ENCODE measurements at places on chromosomes 2 and 18. TPM values are rescaled to one million over a fixed set of nuclear protein-coding genes. Genes with fewer than 3 reads are reported as not detected.
A peak's percentile ranks its signal among the peaks of the same experiment; 100 is the strongest.

DNA sequence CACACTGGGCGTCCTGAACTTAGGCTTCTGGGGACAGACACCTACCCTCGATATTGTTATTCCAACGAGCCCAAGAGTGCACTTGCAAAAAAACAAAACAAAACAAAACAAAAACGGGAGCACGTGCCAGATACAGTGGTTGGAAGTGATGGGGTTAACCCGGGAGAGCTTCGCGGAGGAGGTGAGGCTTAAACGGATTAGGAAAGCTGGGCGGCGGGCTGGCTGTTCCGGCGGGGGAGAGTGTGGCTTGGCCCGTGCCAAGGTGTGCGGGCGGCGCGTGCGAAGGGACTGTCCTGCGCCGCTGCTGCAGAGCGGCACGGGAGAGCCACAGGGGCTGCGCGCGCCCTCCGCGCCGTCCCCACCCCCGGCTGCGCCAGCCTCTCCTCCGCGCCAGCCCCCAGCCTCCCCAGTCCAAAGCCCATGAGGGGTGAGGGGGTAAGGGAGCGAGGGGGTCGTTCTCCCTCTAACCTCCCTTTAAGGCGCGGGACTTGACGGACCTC lies 1.5 kb upstream of the SLC30A3 start:
- DNase-seq, result no peak

SCYGR4 gene
- total RNA-seq, result not detected

IL36B gene
- total RNA-seq, result not detected

GRCh38 chr18:47247416-47248114 lies 3.9 kb downstream of the SKOR2 start:
- DNase-seq, result no peak

DOK6 gene
- not detected for total RNA-seq

DNA sequence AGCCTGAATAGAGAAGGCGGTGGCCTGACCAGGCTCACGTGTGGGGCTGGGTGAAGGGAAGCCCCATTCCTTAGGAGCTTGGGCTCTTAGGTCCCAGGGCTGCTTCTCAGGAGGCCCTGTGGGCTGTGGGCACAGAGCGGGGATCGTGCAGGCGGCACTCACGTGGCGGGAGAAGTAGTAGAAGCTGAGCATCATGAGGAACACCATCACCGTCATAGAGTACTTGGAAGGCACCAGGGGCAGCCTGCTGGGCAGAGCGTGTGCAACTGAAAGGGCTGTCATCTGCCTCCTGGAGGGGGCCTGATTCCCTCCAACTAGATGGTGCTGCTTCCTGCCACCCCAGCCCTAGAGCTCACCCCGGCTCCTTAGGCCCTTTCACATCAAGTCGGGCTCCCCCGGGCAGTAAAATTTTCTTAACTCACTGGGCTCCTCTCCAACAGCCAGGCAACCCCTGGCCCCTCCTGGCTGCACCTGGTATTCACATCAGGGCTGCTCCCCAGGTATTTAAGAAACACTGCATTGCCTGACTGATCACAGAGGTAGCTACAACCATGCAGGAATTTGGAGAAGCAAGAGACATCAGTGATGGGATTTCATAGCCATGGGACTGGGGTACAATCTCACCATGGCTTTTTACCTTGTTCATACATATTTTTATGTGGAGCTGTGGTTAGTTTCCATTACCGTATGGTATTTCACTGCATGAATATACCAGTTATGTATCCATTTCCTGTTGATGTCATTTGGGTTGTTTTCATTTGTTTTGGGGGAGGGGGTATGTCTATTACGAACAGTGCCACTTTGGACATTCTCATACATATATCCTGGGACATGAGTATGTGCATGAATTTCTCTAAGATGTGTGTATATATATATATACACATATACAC lies 32.9 kb downstream of the CENPO start:
- DNase-seq, result peak; percentile 47

GRCh38 chr2:46164529-46165301 lies 132.5 kb upstream of the EPAS1 start:
- peak; percentile 92 for DNase-seq

- DNase-seq, result no peak
Observed at GRCh38 chr2:240174496-240174895, 34.0 kb upstream of the OTOS start.

DNA sequence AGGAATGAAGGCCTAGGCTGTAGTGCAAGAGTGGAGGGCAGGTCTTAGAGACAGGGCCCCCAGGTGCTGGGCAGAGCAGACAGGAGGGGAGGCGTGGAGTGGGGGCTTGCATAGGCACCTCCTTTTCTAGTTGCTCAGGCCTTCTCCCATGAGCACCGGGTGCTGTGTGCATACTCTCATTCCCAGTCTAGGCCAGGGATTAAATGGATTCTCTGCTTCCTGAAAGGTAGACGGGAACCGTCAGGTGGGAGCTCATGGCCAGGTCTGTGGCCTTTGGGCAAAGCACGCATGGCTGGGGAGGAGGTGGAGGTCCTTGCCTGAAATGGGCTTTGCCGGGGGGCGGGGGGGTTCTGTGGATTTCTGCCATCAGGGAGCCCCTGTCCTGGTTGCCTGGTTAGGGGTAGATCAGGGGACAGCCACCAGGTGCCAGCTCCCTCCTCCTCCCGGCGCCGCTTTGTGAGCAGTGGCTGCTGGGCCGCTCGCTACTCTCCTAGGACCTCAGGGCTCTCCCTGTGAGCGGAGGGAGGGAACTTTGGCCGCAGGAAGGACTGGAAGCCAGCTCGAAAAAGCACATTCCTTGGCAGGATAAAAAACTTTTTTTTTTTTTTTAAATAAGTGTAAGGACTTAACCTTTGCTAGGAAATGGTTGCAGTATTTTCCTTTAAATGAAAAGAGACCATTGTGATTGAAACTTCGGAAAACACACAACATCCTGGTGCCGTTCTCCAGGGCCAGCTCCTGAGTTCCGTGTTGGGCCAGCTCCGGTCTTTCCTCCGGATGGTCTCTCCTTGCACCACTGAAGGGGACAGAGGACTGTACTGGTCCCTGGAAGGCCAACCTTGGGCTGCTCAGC lies 82.8 kb upstream of the HAAO start:
- DNase-seq, result no peak

DNA sequence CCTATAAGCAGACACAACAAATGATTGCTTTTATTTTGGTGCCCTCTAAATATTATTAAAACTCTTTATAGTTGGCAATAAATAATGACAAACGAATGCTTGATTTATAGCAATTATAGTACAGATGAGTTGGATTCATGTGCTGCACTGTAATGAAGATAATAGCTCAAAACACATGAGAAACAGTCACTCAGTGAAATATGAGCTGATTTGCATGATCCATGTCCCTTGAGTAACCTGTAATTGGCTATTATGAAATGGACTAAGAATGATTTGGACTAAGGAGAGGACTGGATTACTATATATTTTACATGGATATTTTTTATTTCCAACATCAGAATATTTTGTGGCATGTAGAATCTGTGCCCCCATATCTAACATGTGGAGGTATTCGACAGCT lies 365.6 kb upstream of the UBE2E3 start:
- DNase-seq, result no peak

B3GNT7 gene
- 0.64 TPM for total RNA-seq

SERPINB5 gene
- total RNA-seq, result not detected

DNA sequence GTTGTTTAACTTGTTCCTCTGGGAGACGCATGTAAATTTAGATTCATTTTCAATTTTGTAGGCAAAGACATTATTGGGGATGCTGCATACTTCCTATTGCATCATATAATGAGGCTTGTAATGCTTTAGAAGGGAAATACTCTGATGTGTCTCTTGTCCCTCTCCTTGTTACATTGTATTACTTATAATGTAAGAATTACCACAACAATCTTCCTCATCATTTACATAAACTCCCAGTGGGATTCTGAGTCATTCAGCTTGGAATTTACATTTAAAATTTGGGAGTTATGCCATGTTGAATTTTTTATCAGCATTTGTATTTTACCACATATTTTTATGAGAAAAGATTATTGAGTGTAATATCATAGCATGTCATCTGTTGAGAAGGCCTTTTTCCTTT lies 963.4 kb upstream of the NRXN1 start:
- DNase-seq, result no peak

DNA sequence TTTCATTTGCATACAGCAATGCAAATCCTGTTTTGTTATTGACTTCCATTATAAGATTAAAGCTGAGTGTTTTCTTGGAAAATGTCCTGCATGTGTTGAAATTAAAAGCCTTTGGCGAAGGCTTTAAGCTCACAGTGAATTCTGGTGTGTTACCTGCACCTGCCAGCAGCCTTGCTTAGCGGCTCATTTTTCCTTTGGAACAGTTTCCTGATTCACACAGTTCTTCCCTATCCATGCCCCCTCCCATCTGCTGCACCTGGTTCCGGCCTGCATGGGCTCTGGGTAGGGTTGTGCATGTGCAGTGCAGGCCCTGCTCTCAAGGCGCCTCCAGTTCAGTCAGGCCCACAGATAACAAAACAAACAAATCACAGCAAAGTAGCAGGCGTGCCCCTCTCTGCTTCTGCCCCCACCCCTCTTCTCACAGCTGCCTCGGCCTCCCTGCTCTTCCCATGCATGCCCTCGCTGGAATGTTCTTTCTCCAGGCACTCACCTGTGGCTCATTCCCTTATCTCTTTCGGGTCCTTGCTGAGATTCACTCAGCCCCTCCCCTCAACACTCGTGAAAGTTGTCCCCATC lies 15.8 kb downstream of the MTCL1 start:
- DNase-seq, result no peak

RNF181 gene
- total RNA-seq, result 157 TPM

DNA sequence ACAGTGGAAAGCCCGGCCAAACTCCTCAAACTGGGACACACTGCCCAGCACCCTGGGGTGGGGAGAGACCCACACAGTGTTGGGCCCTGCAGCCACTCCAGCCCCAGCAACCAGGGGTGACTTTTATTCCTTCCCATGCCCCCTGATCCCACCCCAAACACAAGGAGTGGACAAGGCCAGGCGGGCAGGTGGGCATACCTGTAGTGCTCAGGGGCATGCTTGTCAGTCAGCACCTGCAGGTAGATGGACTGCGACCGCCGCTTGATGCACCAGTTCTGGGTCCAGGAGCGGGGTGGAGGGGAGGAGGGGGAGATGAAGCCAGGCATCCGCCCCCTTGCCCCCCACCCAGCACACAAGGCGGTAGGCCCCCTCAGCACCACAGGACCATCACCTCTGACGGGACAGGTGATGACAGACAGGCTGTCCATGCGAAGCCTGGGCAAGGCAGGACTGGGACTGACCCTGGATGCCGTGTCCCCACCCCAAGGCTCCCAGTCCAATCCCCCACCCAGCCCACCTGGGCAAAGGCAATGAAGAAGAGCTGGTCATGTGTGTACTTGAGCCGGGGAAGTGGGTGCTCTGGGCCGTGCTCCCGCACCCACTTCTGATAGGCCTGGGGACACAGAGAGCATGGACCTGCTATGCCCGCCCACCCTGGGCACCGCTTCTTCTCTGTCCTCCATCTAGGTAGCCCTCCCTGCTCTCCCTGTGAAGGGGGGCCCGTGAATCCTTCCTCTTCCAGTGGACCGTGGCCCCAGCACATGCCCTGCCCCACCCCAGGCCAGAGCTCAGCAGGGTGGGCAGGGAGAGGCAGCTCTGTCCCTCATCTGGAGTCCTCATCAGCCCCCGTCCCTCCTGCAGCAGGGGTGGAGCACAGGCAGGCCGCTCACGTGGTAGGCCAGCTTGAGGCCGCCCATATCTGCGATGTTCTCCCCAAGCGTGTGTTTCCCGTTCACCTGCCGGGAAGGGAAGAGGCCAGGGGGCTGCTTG lies 7.1 kb downstream of the ECEL1 start:
- DNase-seq, result no peak
